Activated T-cell treated with anti-CD3 and anti-CD28 coated beads, Interleukin-2, amount 50 U/mL, for 24 hours (primary cell): ENCODE measurements at places on chromosomes 12 and 14.

GRCh38 chr12:69240631-69240995 lies 1.2 kb downstream of the CPSF6 start:
- DNase-seq = no peak

- peak; percentile 78 for DNase-seq
Measured at GRCh38 chr14:67571275-67571990, 28.6 kb downstream of the PIGH start.

GRCh38 chr12:55771736-55772135 lies 28.8 kb downstream of the GDF11 start:
- DNase-seq = no peak

DNA sequence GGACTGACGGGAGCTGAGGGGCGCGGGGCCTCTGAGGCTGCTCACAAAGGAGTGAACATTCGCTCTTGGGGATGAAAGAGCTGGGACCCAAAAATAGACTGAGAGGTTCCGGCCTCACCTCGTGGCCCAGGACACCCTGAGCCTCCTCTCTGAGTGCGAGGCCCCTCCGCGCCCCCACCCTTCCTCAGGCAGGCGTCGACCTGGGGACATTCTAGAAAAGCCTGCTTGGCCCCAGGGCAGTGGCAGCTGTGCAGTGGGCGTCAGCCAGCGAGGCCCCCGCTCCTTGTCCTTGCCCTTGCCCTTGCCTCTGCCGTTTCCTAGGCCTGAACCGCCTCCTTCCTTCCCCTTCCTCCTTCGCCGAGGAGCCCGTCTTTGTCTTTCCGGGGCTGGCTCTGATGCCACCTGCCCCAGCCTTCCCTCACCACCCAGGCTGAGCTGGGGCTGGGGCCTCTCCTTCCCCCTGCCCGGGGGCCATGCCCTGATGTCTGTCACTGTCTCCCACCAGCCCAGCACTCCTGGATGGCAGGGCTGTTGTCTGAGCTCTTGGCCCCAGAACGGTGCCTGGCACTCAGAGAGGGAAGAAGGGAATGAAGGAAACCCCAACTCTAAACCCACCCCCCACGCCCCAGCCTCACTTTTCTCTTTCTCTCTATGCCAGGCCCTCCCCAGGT lies 208.2 kb upstream of the RTL1 start:
- DNase-seq = no peak

DNA sequence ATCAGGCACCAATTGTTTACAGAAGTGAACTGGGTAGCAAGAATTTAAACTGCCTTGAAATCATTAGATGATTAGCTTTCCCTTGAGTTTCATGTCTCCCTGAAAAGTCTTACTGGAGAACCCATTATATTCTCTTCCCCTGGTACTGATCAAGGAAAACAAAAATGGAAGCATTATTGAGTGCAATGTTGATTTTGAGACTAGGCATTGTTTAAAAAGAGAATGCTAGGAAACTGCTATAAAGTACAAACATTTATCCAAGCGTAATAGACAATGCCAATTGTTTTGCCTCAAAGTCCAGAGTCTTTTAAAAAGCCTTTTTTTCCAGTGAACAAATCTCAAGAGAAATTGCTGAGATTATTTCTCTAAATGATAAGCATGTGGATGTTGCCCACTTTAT lies 197.0 kb downstream of the CCER1 start:
- DNase-seq = no peak

DNA sequence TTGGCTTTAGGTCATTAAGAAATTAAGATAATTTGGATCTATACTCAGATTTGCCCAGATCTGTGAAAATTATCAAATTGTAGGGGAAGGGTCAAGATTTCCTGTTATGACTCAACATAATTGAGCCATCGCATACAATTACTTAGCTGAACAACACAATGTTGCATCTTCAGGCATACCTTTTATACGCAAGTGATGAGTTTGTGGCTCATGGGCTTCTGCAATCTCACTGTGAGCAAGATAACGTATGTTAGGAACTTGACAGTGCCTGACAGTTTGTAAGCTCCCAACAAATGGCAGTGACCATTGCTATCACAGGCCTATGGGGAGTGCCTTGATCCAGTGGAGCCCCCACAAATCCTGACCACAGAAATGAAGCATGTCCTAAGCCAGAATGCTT lies 199.7 kb downstream of the BCAT1 start:
- DNase-seq = no peak

GRCh38 chr14:33068626-33069025 lies 129.9 kb downstream of the NPAS3 start:
- DNase-seq = no peak

DNA sequence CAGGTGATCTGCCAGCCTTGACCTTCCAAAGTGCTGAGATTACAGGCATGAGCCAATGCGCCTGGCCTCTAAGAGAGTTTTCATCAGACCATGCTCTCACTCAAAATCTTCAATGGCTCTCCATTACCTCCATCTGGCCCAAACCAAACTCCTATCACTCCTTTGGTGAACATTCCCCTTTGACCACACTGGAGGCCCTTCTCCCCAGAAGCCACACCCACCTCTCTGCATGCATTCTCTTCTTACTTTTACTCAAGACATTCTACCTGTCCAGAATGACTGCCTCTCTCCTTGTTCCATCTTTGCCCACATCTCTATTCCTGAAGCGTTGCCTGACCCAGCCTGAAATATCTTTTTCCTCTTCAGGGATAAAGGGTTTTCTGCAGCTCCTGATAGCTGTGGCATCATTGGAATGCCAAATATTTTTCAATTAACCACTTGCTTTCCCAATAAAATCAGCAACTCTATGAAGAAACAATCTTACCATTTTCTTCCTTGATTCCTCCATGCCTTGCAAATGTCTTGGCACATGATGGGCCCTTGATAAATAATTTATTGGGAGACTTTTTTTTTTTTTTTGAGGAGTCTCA lies 15.5 kb downstream of the PLEK2 start:
- no peak for DNase-seq

DNA sequence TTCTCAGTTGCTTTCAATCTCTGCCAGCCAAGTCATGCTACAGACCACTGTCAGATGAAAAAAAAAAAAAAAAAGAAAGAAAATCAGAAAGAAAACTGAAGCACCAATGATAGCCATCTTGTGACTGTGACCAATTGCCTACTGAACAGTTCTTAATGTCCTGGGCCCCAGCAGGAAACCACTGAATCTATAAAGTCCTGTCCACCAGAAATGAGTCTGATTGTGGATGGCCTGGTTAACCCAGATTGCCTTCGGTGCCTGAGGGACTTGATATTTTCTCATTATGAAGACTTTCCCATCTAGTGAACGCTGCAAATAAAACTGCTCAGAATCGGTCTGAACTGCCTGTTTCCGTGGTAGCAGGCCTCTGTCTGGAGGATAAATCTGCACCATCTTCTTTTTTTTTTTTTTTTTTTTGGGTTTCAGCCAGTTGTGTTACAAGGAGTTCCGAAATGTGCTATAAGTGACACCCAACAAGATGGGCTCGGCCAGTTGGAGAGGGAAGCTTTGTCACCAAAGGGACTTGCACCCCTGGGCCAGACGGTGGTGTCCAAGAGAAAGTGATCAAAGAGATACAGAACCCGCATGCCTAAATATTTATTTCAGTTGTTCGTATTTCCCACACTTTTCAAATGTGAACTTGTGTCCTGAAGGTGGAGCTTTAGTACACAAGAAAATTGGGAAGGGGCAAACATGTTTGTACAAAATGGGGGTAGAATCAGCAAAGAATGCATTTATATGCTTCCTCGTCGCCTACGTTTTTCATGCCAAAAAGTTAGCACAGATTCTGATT lies 3.0 kb upstream of the PLXNC1 start:
- no peak for DNase-seq

- DNase-seq = no peak
Measured at GRCh38 chr12:31220633-31221550, 105.1 kb downstream of the SINHCAF start.
